ENCODE measurements at places on chromosomes 1 and 21.

- no peak for DNase-seq
Observed at GRCh38 chr1:169809370-169810095, 14.8 kb upstream of the METTL18 start.

DNA sequence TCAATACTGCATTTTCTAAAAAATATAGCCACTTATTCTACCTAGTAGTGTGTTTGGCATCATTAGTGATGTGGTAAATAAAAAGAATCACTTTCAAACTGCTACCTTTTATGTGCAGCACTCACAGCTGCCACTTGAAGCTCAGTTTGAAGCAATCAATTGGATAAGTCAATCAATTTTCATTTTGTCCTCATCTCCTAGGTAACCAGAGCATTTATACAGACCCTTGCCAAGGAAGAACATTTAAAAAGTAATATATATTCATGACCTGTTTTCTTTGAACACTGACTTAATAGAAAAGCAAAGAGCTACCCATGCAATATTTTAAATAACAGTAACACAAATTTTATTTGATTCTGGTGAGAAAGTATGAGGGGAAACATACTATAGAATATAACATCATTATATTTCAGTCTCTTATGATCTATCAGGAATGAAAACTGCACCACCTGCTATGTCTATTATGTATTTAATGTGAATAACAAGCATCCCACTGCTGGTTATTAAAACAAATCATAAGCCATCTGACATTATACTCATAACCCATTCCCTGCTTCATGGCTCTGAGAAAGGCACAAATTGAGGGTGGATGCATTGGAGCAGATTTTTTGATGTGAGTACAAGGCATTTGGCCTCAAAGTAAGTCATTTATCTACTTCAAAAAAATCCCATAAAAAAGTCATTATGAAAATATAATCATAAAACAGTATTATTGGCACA lies 168.4 kb upstream of the C21orf91 start:
- DNase-seq: no peak

DNA sequence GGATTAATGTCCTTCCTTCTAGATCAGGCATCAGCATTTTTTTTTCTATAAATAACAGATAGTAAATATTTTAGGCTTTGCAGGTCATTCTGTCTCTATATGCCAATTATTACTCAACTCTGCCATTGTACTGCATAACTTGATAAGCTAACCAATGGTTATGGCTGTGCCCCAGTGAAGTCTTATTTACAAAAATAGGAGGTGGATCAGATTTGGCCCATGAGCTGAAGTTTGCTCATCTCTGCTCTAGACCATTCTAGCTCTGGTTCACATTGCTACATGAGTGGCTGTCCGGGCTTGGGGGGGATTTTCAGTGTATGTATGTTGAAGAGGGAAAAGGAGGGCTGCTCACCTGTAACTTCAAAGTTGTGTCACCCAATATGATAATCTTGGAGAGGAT lies 10.1 kb downstream of the RAB7B start:
- DNase-seq: no peak

- no peak for DNase-seq
Observed at GRCh38 chr1:88777604-88778149, 93.6 kb downstream of the PKN2 start.

- no peak for DNase-seq
Observed at GRCh38 chr1:81948495-81948894, 147.8 kb downstream of the ADGRL2 start.

- no peak for DNase-seq
Observed at GRCh38 chr1:36942148-36942547, 92.2 kb downstream of the GRIK3 start.

DNA sequence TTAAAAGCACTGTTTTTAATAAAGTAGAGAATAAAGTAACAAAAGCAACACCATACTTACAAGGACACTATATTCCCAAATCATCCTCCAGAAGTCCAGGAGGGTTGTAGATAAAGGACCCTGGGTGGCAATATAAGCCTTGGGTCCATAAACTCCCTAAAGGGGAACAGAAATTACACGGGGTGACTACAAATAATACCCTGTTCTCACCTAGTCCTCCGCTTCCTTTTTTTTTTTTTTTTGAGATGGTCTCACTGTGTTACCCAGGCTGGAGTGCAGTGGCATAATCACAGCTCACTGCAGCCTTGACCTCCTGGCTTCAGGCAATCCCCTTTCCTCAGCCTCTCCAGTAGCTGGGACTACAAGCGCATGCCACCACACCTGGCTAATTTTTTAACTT lies 13.1 kb downstream of the PTPN22 start:
- DNase-seq: no peak

DNA sequence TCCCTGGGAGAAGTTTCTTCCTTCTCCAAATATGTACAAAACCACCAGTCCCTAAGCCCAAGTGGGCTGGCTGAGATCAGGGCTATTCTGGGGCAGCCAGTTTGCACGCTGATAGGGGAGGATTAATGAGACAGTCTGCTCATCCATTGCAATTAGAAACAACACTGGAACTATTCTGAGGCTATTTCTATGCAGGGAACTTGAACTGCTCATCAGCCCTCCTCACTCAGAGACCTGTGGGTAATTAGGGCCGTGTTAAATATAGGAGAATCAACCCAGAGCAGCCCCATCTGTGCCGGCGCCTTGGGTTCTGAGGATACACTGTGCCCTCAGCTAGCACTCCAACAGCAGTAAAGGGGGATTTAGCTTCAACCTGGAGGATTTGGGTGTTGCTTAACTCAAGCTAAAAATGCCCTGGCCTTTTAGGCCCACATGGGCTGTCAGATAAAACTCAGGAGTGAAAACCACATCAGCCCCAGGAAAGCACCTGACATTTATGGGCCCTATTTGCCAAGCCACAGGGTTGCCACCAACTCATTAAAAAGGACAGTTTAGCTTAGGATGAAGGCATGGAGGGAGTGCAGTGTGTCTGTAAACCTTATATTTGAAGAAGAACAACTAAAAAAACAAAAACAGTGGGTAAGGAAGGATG lies 53.9 kb downstream of the DUSP10 start:
- DNase-seq: no peak
